ENCODE measurements at places on chromosomes 5 and 9.

GRCh38 chr9:89958086-89958485 lies 353.3 kb downstream of the GADD45G start:
- DNase-seq = no peak

GRCh38 chr9:127053057-127053821 lies 69.2 kb downstream of the ANGPTL2 start:
- DNase-seq = no peak

DNA sequence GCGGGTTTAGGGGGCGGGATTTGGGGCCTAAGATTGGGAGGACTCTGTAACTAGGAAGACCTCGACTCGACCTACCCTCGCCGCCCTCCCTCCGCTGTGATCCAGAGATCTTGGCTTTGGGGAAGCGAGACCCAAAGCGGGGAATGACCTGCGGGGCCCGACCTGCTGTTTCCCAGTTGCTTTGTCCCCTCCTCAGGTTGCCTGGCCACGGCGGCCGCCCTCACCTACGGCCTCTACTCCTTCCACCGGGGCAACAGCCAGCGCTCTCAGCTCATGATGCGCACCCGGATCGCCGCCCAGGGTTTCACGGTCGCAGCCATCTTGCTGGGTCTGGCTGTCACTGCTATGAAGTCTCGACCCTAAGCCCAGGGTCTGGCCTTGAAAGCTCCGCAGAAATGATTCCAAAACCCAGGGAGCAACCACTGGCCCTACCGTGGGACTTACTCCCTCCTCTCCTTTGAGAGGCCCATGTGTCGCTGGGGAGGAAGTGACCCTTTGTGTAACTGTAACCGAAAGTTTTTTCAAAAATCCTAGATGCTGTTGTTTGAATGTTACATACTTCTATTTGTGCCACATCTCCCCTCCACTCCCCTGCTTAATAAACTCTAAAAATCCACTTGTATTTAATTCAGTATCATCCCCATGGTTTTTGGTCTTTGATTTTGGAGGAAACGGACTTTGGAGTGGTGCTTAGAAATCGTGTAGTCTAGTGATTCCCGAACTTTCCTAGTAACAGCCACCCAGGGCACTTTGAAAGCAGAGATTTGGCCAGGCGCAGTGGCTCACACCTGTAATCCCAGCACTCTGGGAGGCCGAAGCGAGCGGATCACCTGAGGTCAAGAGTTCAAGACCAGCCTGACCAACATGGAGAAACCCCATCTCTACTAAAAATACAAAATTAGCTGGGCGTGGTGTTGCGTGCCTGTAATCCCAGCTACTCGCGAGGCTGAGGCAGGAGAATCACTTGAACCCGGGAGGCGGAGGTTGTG lies 878 bp downstream of the HIGD2A start:
- no peak for DNase-seq

- DNase-seq = no peak
Observed at GRCh38 chr9:91378695-91379127, 17.0 kb upstream of the AUH start.

DNA sequence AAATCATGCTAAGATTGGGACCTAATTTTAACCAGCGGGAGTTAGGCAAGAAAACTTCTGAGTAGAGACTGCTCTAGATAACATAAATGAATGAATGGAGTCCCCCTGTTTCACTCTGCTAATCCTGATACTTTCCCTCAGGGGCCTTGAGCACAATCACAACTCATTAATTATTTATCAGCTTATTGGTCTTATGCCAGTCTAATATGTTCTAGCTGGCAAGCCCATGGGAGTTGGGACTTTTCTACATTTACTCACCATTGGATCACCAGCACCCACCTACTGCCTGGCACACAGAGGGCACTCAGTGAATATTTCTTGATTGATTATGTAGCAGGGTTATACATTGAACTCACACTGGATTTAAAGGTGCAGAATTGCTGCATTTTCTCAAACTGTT lies 13.5 kb upstream of the TMED7 start:
- no peak for DNase-seq

GRCh38 chr9:110502842-110503241 lies 76.7 kb downstream of the SVEP1 start:
- DNase-seq = no peak

DNA sequence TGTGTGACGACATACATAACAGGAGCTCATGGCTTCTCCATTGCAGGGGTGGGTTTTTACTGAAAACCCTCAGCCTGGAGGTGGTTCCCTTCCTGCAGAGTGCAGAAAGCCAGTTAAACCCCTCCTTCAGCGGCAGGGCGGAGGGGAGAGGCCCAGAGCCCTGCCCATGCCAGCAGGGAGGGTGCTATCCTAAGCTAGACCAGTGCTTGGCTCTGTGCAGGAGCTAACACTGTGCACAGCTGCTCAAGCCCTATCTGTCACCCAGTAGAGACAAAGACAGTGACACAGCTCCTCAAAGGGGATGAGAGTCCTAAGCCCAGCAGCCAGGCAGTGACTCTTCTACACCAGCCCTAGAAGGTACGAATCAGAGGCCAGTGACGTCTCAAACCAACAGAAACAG lies 70.0 kb upstream of the ZSWIM6 start:
- DNase-seq = no peak

DNA sequence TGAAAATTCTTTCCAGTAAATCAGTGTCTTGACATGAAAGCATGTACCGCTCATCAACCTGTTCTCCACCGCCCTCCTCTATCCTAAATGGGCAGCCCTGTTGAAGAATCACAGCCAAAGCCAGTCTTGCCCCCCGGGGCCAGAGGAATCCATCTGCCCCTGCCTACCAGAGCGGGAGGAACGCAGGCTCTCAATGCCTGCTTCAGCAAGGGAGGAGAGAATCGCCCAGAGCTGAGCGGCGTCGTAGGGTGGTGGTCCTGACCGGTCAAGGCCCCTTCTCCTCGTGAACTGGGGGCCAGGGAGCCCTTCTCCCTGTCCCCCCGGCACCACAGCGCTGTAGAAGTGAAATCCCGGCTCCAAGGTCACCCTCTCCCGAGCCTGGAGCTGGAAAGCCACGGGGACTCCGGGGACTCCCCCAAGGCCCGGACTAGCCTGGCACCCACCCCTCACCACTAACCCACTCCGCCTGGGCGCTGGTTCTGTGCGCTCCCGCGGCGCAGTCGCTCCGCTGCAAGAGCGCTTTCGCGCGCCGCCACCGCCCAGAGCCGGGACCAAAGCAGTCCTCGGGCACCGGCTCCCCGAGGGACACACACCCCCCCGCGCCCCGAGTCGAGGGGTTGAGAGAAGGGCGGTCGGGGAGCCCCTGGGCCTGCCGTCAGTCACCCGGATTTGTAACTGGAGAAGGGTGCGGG lies 718 bp upstream of the TMEM215 start:
- no peak for DNase-seq

Measured in stimulated activated CD4-positive, alpha-beta T cell treated with anti-CD3 and anti-CD28 coated beads, Interleukin-1b, Interleukin-23, amount 100 ng/mL, for 1 hour (primary cell).